ENCODE measurements at places on chromosomes 7 and 10.

GRCh38 chr10:5404208-5405041, at the start of gene TUBAL3:
Gene TUBAL3, minus strand, starts transcription at chr10:5404828. Its CDS starts 36 bp downstream, at chr10:5404792.
- DNase-seq: no peak

- DNase-seq: no peak
Measured at GRCh38 chr10:33025039-33025438, 67.0 kb upstream of the ITGB1 start.

DNA sequence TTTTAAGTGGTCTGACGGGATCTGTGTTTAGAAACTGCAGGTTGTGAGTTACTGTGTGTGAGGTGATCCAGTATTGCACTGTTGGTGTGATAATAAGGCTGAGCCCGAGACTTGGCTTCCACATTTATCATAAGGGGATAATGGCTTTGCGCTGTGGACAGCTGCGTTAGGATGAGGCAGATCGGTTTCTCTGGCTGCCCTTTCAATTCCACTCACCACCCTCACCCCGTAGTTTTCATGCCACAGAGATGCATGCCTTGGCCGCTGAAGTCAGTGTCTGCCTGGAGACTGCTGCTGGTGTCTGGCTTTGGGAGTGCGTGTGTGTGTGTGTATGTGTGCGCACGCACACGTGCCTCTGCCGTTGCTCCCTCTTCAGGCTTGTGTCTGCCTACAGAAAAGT, 273.0 kb downstream of the CCDC3 start:
- DNase-seq: no peak

DNA sequence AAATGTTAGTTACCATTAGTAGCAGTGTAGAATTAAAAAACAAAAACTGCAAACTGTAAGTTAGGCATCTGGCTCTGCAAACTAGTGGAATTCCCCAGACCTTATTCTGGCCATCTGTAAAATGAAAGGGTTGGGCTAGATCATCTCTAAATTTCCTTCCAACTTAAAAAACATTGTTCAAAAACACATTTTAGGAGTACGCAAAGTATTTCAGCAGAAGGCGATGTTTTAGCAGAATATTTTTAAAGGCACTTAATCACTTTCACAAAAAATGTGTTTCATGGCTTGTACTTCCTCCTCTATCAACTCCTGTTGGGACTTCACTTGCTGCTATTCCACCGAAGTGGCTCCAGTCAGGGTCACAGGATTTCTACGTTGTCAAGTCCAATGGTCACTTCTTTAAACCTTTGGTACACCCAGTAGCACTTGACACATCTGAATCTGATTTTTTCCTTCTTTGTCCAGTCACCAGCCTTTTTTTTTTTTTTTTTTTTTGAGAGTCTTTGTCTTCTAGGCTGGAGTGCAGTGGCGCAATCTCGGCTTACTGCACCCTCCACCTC, 169.0 kb downstream of the AHR start:
- no peak for DNase-seq

GRCh38 chr10:10886861-10887531, 130.7 kb upstream of the CELF2 start:
- no peak for DNase-seq

DNA sequence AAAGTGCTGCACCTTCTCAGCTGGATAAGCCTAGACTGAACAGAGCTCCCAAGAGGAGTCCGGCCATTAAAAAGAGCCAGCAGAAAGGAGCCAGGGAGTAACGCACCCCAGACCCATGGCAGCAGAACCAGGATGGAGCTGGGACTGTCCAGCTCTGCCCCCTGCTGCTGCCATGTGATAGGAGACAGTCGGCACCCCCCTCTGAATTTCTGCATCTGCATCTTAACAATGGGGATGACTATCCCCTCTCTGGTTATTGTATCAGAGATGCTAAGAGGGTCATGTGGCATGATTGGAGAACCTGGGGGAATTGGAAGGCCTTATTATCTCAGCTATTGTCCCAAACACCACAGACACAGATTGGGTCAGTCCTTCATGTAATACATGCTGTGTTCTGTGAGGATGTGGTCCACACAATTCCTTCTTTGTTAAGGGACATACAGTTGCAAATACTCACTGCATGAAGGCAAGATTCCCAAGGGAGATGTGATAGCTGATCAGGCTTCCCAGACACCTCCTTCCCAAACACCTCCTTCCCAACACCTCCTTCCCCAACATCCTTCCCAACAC, 29.3 kb downstream of the PLEKHS1 start:
- no peak for DNase-seq

DNA sequence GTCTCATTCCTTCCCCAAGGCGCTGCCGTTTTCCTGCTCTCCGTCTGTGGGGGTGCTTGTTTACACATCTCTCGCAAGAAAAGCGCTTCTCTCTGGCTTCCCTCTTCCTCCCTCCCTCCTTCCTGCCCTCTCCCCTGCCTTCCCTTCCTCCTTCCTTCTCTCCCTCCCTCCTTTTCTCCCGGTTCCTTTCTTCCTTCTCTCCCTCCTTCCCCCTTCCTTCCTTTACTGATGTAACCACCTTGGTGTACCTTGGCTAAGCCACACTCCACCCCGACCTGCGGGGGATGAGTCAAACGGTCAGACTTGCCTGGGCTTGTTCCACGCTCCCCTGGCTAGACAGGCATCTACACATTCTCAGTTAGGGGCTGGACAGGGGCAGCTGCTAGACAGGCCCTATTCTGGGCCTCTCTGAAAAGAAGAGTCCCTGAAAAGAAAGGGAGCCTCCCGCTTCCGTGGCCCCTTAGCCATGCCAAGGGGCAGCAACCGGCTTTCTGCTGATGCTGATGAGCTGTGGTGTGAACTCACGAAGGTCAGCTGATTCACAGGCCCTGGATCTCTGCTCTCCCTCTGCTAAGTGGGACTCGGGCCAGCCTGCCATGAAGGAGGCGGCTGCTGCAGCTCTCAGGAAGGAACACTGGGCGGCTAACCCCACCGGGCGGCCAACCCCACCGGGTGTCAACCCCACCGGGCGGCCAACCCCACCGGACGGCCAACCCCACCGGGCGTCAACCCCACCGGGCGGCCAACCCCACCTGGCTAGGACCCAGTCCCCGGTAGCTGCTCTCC, 216.8 kb downstream of the TCERG1L start:
- DNase-seq: peak; percentile 26

DNA sequence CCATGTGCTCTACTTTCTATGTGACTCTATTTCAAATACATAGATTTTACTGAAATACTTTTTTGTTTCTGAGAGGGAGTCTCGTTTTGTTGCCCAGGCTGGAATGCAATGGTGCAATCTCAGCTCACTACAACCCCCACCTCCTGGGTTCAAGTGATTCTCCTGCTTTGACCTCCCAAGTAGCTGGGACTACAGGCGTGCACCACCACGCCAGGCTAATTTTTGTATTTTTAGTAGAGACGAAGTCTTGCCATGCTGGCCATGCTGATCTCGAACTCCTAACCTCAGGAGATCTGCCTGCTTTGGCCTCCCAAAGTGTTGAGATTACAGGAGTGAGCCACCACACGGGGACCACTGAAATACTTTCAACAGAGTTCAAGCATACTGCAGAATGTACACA, 3.5 kb downstream of the IDI1 start:
- DNase-seq: no peak

- DNase-seq: no peak
Measured at GRCh38 chr7:100865938-100866728, 1.1 kb upstream of the TRIP6 start.

GRCh38 chr7:6442114-6442513, 5.6 kb downstream of the DAGLB start:
- DNase-seq: no peak

Data from DMS79 treated with DMSO at 0.1 percent for 48 hours (cell line).